Stimulated activated CD8-positive, alpha-beta memory T cell treated with anti-CD3 and anti-CD28 coated beads, Interleukin-4, amount 100 ng/mL, for 4 hours (primary cell): ENCODE measurements at places on chromosomes 13 and 19.

- no peak for DNase-seq
Measured at GRCh38 chr19:28247243-28247642, 965.7 kb downstream of the UQCRFS1 start.

DNA sequence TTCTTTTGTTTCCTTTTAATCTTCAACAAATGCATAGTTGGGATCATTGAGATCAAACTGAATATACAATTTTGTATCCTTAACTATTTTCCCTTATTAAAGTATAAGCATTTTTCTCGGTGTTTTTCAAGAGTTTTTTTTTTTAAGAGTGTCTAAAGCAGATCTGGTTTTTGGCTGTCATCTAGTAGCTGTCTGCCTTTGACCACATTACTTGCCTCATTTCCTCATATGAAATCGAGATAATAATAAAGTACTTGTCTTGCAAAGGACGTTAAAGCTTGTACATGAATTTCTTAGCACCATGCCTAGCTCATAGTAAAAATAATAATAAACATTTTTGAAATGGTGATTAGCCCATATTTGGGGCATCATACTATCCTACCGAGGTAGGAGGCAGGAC lies 121.2 kb downstream of the PDS5B start:
- DNase-seq, result no peak

DNA sequence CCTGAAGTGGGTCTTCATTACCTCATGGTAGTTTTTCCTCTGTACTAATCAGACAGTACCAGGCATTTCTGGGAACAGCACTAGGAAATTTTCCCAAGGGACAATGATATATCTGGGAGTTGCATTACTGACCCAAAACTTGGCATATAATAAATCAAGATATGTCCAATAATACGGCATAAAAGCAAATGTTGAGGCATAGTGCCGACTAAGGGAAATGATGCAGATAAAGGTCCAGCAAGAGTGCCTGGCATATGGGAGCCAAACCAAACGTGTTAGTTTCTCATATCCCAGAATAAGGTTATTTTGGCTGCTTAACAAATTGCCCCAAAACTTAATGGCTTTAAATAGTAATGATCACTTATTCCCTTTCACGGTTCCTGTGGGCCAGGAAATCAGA lies 12.1 kb upstream of the TDRD3 start:
- no peak for DNase-seq

DNA sequence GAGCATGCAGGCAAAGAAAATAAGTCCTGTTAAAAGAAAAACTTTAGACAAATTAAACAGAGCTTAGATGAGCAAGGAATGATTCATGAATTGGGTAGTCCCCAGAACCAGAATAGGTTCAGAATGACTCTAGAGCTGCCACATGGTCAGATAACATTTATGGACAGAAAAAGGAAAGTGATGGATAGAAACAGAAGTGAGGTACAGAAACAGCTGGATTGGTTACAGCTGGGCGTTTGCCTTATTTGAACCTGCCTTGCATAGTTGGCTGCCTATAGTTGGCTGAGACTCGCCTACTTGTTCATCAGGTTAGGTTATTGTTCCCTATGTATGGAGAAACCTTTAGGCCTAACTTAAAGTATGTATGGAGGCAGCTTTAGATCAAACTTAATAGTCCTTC lies 35.4 kb downstream of the WDFY2 start:
- DNase-seq, result no peak

DNA sequence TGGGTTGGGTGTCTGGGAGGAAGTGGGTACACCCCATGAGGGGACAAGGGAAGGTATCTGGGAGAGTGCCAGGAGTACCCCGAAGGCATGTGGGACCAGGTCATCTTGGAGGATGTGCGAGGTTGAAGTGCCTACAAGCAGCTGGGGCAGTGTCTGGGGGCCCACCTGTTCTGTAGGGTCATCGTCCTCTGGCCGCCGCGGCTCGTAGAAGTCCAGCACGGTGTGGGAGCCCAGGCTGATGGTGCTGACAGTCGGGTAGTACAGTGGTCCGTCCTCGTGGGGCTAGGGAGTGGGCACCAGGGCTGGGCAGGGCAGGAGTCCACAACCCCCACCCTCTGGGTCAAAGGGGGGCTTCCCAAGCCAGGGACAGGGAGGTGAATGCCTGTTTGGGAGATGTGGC lies 1.8 kb upstream of the SYNE4 start:
- no peak for DNase-seq

DNA sequence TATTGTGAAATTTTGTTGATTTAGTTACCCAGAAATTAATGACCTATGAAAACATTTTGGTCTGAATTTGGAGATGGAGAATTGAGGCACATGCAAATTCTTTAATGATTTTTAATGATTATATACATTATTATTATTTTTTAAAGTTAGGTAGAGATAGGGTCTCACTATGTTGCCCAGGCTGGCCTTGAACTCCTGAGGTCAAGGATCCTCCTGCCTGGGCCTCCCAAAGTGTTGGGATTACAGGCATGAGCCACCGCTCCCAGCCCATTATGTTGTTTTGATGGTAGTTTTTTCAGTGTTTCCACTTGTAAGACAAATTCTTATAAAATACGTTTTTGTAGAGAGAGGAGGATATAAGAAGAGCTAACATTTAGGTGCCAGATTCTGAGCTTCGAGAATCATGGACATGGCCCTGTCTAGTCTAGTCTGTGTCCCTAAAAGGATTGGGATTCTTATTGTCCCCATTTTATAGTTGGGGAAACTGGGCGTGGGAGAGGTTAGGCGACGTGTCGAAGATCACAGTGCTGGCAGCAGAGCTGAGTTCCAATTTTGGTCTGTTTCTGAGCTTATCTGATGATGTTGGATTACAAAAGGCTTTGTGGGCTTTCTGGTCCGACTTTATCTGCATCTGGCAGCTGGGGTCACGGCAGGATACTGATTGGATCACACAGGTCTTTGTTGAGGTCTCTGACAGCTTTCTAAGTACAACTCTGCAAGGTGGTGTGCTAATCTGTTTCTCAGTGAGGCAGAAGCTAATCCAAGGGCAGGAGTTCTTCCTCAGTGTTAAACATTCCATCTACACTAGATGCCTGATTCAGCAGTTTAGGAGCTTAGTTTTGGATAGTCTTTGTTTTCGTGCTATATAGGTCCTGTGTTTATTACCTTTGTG lies 7.5 kb upstream of the WDR88 start:
- DNase-seq, result no peak

- no peak for DNase-seq
Measured at GRCh38 chr19:16888629-16889365, at the start of gene F2RL3. F2RL3 (plus strand) TSS chr19:16888999; CDS start chr19:16889190, 191 bp downstream.

DNA sequence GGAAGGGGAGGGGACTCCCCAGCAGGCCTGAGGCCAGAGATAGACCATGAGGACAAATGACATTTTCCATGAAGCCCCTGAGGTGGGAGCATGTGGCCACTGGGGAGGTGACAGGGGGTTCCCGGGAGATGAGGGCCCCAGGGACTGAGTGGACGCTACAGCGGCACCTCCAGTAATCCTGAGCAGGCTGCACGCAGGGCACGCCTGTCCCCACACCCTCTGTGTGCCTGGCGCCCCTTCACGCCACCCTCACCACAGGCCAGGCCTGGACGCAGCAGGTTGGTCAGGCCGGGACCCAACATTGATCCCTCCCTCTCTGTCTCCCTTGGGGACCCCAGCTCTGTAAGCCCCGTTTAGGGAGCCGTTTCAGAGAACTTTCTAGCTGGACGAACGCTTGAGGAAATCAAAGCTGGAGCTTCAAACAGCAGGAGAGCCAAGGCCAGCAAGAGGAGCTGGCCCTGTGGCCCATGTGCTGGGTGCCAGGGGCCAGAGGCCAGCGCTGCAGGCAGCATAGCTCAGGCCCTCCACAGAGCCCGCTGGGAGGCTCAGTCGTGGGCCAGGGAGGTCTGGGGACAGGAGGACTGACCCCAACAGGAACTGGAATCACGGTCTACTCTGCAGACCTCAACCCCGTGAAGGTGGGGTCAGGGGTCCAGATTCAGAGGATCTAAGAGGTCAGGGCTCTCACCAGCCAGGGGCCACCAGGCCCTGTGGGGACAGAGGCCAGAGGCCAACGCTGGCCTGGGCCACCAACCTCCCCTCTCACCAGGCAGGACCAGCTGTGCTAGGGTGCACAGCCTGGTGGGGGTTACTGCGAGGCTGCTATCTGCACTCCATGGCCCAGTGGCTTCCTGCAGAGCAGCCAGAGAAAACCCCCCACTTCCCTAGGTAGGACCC lies 14.6 kb downstream of the LSM4 start:
- no peak for DNase-seq

GRCh38 chr13:97727991-97728390 lies 225.5 kb upstream of the IPO5 start:
- DNase-seq, result no peak

DNA sequence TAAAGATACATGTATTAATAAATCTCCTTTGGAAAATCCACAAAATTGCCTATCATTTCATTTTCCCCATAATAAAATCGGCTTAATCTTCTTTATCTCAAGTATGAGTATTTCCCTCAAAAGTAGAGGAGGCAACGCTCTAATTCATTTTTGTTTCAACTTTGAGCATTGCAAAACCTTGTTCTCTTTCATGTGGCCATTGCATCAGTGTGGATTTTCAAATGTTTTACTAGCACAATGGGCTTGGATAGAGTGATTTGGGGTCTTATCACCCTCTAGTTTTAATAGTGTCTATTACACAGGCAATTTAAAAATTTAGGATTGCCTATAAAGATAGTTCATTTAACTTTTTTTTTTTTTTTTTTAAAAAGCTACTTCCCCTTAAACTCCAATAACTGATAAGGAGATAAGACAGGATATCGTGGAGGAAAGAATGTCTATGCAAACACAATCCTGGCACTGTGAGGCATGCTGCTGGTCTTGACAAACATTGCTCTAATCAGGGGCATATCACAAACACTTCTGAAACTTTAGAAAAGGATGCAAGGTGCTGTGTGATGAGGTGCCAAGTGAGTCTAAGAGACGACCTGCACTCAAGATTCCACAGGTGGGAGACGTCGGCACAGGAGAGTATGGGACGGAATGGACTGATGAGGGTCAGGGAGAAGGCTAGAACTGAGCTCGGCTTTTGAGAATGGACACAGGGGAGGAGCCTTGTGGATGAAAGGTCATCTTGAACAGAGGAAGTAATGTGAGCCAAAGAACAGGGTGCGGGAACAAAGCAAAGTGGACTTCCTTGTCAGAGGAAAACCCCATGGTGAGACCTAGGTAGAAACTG lies 199.7 kb downstream of the IRS2 start:
- DNase-seq, result no peak

GRCh38 chr19:38710928-38711725 lies 33.1 kb downstream of the CAPN12 start:
- DNase-seq, result no peak

GRCh38 chr13:83633746-83634145 lies 248.5 kb downstream of the SLITRK1 start:
- no peak for DNase-seq

- DNase-seq, result no peak
Measured at GRCh38 chr19:44643605-44644401, at the start of gene PVR. PVR (plus strand) TSS chr19:44643910; CDS start chr19:44644097, 187 bp downstream.

DNA sequence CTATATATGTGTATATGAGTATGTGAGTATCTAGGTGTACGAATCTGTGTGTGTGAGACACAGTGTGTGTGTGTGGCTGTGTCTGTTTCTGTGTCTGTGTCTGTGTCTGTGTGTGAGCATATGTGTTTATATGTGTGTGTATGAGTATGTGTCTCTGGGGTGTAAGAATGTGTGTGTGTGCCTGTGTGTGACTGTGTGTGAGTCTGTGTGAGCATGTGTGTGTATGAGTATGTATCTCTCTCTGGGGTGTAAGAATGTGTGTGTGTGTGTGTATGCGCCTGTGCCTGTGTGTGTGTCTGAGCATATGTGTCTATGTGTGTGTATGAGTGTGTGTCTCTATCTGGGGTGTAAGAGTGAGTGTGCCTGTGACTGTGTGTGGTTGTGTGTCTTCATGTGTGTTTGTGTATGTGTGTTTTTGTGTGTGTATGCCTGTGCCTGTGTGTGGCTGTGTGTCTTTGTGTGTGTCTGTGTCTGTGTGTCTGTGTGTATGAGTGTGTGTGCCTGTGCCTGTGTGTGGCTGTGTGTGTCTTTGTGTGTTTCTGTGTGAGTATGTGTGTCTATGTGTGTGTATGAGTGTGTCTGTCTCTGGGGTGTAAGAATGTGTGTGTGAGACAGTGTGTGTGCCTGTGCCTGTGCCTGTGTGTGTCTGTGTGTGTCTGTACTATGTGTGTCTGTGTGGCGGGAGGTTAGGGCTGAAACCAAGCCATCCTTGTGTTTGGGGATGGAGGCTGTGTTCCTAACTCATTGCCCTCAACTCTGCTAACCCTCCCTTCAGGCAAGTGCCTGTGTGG lies 11.2 kb downstream of the AXL start:
- no peak for DNase-seq

- no peak for DNase-seq
Measured at GRCh38 chr13:114283576-114283975, 2.2 kb downstream of the UPF3A start.

DNA sequence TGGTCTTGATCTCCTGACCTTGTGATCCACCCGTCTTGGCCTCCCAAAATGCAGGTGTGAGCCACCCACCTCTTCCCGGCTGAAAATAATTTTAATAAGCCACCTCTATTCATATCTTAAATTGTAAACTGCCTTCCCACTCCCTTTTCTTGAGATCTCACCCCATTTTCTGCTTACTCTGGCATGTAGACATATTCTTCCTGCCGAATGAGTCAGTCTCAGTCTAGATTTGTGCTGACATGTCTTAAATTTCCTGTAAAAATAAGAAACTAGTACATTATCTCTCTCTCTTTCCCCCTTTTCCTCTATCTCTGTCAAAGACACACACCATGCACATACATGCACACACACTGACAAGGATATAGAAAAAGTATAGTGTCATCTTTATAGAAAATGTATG lies 60.9 kb downstream of the THSD1 start:
- no peak for DNase-seq

- DNase-seq, result no peak
Measured at GRCh38 chr13:41588899-41589298, 131.5 kb downstream of the RGCC start.

DNA sequence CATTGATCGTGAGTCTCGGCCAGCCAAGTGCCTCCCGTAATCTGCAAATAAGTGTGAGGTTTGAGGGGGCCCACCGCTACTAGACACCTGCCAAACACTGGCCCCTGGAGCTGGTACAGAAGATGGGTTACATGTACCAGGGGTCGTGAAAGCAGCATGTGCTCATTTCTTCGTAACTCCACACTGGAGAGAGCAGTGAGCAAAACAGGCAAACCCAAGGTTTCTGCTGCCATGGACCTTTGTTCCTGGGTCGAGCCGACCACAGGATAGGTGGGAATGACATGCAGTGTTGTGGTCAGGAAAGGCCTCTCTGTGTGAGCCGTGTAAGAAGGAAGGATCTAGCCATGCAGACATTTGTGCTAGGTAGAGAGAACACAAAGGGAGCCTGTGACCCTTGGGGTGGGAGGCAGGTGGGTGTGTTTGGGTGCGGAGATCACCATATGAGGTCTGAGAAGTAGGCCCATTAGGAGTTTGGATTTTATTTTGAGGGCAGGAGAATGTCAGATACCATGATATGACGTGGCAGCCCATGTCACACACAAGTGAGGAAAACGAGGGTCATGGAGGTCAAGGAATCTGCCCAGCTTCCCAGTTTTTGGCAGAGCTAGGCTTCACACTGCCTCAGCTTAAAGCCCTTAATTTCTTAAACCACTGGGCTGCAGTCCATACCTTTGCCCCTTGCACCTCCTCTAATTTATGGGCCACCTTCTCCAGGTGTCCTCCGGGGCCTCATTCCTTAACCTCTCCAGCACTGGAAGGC lies 919 bp downstream of the GTF3A start:
- no peak for DNase-seq
